Effector CD4-positive, alpha-beta T cell (primary cell): ENCODE measurements at places on chromosomes 7 and 10.
A peak's percentile ranks its signal among the peaks of the same experiment; 100 is the strongest.

GRCh38 chr7:106057962-106058927 is 53.9 kb downstream of the SYPL1 start:
- no peak for DNase-seq

DNA sequence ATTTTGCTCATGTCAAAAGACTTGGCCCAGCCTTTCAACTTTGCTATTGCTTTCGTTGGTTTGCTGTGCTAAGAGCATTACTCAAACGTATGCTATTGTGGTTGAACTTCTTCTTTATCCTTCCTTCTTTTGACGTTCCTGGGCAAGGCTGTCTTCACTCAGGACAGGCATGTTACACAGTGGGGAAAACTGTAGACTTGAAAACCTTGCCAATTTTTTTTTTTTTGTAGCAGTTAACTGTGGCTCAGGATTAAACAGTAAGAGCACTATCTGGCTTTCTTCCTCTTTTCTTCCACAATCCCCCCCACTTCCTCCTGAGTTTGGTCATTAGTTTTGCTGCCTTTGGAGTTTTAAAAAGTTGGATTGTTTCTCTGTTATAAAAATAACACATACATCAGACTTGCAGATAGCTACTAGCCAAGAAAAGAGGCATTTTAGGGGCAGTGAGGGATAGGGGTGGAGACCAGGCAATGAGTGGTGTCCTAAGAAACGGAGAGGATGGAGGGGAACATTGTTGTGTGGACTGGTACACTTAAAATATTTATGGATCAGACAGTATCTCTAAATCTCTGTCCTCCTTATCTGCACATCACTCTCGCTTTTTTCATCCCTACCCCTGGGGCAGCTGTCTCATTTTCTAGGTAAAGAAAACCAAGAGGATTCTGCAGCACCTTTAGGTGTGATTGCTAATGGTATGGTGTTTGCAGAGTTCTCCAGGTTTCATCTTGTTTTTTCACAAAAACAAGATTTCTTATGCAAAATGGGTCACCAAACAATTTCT is 181.7 kb downstream of the LRMDA start:
- DNase-seq: no peak

GRCh38 chr10:75405598-75406461 is 4.3 kb upstream of the ZNF503 start:
- no peak for DNase-seq

- DNase-seq: no peak
Measured at GRCh38 chr7:108071551-108071950, 58.6 kb downstream of the LAMB4 start.

DNA sequence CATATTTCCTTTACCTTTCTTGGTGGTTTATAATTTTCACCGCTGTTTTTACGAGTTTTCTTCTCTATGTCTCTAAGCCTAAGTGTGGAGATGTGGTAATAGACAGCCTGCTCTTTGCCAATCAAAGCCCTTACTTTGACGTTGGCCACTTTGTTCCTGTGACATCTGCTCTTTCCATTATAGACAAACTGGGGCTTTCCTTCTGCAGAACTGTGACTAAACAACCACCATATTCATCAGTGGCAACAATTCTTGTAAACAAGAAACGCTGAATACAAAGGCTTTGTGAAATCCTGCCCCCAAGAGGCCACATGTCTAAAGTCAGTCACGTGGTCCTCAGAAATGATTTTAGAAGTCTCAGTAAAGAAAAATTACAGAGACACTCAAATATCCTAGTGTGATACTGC is 59.6 kb upstream of the CAPZA2 start:
- no peak for DNase-seq

- no peak for DNase-seq
Measured at GRCh38 chr10:78130966-78131710, 97.5 kb downstream of the RPS24 start.

- no peak for DNase-seq
Measured at GRCh38 chr7:149598721-149599308, 101.2 kb upstream of the ZNF746 start.

DNA sequence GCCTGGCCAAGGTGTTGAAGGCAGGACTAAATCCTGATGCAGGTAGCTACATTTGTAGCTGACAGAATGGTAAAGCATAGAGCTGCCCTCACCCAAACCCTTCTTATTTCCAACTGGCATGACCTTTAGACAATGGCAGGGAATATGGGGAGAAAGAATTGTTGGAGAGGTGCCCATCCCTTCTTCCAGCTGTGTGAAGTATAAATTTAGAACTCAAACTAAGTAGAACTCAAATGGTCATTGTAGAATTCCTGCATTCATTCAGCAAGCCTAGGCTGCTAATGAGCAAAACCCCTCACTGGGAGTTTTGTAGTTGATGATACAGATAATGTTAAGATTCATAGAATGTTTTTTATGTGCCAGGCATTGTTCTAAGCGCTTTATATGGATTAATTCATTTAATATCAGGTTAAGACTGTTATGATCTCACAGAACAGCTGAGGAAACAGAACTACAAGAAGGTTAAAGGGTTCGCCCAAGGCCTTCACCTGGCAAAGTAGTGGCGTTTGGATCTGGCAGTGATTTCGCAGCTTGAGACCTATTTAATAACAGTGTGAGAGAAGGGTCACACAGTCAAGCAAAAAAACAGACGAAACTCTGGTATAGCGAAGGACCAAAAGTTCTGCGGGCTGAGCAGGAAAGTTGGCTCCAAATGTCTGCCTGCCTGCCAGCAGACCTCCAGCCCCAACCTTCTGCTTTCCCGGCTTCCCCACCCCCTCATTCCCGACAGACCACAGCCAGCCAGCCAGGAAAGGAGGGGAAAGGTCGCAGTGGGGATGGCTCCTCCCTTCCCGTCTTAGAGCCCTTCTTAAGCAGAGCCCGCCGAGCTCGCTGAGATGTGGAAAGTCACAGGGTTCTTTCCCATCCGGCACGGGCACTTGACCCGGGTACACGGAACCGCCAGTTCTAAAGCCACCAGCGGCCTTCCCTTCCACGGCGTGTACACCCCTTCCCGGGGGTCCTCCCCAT is 1.6 kb upstream of the HILPDA start:
- DNase-seq: no peak

DNA sequence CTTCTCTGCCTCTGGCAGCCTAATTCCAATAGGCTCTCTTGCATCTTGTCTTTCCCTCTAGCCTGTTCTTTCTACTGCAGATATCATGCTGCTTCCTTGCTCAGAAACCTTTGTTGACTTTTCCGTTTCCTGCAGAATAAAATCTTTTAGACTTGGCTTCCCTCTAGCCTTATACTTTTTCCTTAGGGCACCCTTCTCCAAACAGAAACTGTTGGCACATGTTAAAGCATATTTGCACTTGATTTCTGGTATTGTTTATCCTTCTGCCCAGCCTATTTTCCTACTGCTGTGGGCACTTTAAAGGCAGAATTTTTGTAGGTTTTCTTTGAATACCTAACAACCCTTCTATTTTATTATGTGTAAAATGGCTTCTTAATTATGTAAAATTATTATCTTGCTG is 4.6 kb downstream of the GNAI1 start:
- no peak for DNase-seq

GRCh38 chr10:4270116-4270515 is 485.1 kb upstream of the KLF6 start:
- no peak for DNase-seq

DNA sequence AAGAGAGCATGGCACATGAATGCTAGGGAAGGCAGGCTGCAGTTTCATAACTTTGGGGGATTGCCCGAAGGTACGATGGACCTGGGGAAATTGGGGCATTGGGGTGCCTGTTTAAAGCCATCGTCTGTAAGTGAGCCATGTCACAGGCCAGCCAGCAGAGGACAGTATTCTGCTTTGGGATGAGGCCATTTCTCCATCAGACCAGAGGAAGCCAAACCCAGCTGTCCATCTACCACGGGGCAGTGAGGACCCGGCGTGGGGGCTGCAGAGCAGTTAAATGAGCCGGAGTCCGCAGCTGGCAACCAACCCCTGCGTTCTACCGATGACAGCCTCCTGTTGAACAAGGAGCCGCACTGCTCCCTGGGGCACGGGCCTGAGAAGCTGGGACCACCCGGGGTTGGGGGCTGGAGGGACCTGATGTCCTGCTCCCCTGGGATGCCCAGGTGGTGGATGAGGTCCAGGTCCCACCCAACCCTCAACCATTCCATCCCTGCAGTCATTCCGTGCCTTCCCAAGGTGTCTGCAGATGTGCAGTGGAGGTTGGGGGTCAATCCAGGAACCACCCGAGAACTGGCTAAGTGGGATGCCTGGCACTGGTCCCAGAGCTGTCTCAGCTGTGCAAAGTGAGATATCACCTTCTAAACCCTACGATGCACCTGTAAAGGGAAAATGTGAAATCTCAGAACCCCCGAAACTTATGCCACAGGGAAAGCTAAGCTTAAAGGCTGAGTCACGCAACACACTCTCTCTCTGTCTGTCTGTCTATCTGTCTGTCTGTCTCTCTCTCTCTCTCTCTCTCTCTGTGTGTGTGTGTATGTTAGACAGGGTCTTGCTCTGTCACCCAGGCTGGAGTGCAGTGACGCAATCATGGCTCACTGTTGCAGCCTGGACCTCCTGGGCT is 12.1 kb upstream of the RHBDD2 start:
- DNase-seq: peak; percentile 16

- no peak for DNase-seq
Measured at GRCh38 chr7:105776068-105776790, 100.2 kb downstream of the ATXN7L1 start.

- DNase-seq: no peak
Measured at GRCh38 chr10:18164748-18165361, 24.6 kb downstream of the CACNB2 start.

GRCh38 chr10:99431190-99431760 is 851 bp upstream of the GOT1 start:
- no peak for DNase-seq

- DNase-seq: no peak
Measured at GRCh38 chr7:134472572-134473244, 13.8 kb upstream of the AKR1B1 start.

DNA sequence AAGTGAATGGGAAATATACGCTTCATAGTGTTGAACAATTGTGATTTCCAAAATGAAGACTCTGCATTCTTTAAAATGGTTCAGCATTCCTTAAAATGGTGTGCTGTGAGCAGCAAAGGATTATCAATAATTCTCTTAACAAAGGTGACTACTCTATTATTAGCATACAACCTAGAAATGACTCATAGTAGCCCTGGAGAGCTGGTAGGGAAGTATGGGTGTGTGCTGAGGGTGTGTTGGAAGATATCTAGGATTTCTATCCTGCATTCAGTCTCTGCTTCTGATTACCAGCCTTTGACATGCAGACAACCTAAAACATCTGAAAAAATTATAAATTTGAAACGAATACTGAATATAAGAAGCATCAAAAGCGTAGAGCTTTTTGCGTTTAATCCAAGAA is 72.5 kb downstream of the SEMA3D start:
- no peak for DNase-seq

GRCh38 chr10:34674176-34674575 is 140.9 kb downstream of the PARD3 start:
- DNase-seq: no peak

GRCh38 chr10:70675496-70676161 is 3.3 kb downstream of the ADAMTS14 start:
- no peak for DNase-seq

DNA sequence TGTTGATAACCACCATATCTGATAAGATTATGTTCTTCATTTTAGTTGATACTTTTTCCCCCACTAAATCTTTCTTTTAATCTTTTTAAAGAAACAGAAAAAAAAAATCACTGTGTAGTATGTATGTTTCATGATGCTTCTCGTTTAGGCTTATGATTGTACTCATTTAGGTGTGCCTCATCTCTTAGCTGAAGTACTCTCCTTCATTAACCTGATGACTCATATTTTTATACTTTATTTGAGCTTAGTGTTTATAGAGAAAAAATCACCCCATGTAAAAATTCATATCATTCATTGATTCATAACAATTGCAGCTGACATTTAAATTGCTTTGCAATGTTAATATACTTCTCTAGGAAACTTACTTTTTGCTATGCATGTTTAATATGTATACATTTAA is 158.9 kb downstream of the MLLT10 start:
- DNase-seq: no peak

GRCh38 chr10:36183056-36183455 is 541.0 kb upstream of the FZD8 start:
- DNase-seq: no peak

GRCh38 chr7:26556061-26556881 is 264.6 kb downstream of the SNX10 start:
- no peak for DNase-seq

- no peak for DNase-seq
Measured at GRCh38 chr7:128270826-128271272, 29.8 kb downstream of the LEP start.

GRCh38 chr7:135942614-135943013 is 34.5 kb downstream of the MTPN start:
- no peak for DNase-seq

DNA sequence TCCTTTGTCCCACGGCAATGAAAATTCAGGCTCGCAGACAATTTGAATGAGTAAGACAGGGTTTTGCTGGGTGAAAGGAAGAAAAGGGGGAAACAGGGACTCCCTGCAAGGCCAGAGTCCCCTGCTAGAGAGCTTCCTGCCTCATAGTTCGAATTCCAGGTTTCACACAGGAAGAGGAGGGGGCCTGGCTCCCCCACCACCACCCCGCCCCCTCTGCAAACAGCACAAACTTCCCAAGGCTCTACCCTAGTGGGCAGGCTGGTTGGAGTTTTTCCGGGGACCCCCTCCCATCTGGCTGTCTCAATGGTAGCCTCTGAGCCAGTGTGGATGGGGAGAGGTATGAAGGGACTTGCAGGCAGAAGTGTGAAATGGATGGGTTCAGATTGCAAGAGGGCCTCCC is 57.4 kb upstream of the NEBL start:
- DNase-seq: no peak

DNA sequence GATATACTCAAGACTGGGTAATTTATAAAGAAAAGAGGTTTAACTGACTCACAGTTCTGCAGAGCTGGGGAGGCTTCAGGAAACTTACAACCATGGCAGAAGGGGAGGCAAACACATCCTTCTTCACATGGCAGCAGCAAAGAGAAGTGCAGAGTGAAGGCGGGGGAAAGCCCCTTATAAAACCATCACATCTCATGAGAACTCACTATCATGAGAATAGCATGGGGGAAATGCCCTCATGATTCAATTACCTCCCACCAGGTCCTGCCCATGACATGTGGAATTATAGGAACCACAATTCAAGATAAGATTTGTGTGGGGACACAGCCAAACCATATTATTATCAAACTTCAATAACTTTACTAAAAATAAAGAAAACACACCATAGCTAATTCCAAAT is 30.4 kb upstream of the JAZF1 start:
- no peak for DNase-seq

GRCh38 chr10:86765548-86765947 is 9.1 kb downstream of the BMPR1A start:
- no peak for DNase-seq

GRCh38 chr7:92177362-92177761 is 1.6 kb downstream of the LRRD1 start:
- no peak for DNase-seq

DNA sequence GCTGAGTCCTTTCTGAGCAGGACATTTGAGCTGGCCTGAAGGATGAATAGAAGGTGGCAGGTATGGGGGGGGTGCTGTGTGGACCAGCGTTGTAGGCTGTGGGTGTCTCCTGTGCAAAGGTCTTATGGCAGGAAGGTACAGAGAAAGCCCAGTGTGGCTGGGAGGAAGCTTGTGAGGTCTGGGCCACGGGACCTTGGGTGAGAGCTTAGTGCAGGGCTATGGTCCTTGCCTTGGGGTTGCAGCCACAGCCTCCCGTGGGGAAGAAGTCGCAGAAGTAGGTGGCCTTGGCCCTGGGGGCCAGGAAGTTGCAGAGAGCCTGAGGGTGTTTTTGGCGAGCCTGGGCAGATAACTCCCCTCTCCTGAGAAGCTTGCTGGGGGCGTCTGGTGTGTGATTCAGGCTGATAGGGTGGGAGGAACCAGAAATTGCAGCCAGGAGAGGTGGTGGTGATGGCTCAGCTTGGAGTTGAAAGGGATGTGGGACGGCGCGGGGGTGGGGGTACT is 172.0 kb upstream of the TNRC18 start:
- no peak for DNase-seq
